ENCODE measurements at places on chromosomes 16 and 17.

GRCh38 chr17:81494626-81495377, 17.8 kb downstream of the ACTG1 start:
- DNase-seq, result no peak

DNA sequence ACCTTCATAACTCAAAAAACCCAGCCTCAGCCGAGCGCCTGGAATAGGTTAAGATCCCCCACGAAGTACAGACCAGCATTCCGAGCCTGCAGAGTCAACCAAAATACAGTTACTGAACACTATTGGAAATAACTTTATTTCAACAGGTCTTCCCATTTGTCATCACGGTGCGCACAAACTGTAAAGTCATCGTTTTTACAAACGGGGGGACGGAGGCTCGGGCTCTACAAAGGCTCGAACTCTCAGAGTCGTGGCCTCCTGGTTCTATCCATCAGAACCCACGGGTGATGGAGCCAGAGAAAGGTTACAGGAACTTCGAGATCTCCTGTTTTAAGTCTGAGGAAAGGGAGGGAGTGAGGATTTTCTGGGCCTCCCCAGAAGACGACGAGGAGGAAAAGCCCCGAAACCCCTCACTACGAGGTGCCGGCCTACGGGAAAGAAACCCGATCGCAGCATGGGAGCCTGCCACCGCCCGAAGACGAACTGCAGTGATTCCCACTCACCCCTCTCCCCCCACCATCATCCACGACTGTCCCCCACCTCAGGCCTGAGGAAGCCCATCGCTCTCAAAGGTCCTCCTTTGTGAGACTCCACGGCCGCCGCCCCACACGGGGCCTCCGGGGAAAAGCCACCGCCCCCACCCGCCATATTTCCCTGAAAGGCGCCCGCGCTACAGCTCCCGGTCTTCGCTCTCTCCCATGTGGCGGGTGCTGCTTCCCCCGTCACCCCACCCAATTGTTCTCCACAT, 917 bp downstream of the YWHAE start:
- DNase-seq, result no peak

DNA sequence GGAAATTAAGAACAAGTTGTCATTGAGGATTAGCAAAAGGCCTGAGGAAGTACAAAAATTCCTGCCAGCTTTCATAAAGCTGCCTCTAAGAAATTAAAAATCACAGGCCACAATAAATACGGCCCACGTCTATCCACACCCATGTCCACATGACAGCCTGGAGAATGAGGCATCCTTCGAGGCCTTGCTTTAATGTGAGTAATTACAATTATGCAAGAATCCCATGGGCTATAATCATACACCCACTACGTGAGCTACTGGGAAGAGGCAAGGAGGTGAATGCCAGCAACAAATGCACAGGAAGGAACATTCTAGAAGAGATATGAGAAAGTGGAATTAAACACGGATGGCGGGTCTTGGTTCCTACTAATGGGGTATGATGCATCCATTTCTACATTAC, 65.4 kb upstream of the ZFHX3 start:
- DNase-seq, result no peak

- no peak for DNase-seq
These were observed 8.0 kb upstream of the TEDC2 start for GRCh38 chr16:2451851-2452320.

DNA sequence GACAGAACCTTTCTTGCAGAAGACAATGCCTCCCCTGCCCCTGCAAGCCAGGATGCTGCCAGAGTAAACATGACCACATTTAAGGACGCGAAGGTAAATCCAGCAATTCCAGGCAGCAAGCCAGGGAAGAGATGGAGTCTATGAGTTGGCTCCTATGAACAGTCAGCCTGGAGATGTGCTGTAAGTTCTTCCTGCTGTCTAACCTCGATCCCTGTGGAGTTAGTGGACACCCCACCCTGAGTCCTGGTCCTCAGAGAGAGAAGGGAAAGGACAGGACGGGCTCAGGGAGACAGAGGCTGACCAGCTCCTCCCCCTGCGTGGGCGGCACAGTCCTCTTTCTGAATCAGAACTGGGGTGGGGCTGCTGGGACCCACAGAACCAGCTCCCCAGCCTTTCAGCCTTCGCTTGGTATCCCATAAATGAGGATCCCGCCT, 24.9 kb downstream of the CDC42EP4 start:
- DNase-seq, result no peak

GRCh38 chr17:7583253-7584109, at the start of gene MPDU1:
TSS of gene MPDU1 (plus strand) at chr17:7583852. CDS start at chr17:7583863, 11 bp downstream.
- peak; percentile 86 for DNase-seq

- no peak for DNase-seq
These were observed 11.7 kb downstream of the NSMCE1 start for GRCh38 chr16:27256861-27257260.

GRCh38 chr17:72715906-72716572, 376.4 kb downstream of the SLC39A11 start:
- DNase-seq, result no peak

DNA sequence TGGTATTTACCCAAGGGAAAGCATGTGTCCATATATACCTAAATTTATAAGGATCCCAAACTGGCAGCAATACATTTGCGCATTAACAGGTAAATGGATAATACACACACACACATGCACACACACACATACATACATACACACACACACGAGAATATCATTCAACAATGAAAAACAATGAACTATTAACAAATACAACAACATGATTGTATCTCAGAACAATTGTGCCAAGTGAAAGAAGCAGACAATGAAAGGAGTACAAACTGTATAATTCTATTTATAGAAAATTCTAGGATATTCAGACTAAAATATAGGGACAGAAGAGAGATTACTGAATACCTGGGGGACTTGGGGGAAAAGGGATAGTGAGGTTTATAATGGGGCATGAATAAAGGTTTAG, 323.0 kb downstream of the KCNJ2 start:
- DNase-seq, result no peak

DNA sequence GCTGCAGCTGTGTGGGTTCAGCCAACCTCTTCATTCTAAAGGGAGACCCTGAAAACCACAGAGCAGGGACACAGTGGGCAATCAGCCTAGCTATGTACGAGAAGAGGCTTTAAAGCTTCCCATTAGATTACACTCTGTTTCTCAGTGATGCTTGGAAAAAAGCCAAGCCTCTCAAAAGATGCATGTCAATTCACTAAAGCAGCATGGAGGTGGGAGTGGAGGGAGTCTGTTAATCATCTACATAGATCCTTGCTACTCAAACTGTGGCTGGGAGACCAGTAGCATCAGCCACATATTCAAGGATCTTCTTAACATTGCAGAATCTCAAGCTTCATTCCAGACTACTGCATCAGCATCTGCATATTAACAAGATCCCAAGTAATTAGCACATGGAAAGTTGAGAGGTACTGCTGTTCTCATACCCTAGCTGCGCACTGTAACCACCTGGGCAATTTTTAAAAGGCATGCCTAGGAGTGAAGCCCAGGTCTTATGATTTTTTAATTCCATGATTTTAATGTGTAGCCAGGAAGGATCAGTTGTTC, 305.9 kb downstream of the PMP22 start:
- DNase-seq, result no peak

- no peak for DNase-seq
These were observed 7.7 kb upstream of the ENGASE start for GRCh38 chr17:79066963-79067362.

GRCh38 chr17:75694536-75694935, 26.7 kb upstream of the ITGB4 start:
- DNase-seq, result no peak

GRCh38 chr17:41413353-41413957, 10.9 kb downstream of the KRT37 start:
- no peak for DNase-seq

GRCh38 chr17:76200354-76200753, 39.9 kb downstream of the RNF157 start:
- DNase-seq, result no peak

- DNase-seq, result no peak
These were observed 26.0 kb downstream of the KANSL1 start for GRCh38 chr17:46167267-46167666.

DNA sequence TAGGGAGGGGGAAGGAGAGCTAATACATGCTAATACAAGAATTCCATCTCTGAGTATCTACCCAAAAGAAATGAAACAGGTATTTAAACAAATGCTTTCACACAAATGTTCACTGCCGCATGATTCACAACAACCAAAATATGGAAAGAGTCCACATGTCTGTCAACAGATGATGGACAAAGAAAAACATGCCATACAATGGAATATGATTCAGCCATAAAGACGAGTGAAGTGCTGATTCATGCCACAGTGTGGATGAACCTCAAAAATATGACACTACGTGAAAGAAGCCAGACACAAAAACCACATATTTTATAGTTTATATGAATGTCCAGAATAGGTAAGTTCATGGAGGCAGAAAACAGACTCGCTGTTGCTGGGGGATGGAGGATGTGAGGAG, 321.4 kb downstream of the FOXL1 start:
- DNase-seq, result no peak

DNA sequence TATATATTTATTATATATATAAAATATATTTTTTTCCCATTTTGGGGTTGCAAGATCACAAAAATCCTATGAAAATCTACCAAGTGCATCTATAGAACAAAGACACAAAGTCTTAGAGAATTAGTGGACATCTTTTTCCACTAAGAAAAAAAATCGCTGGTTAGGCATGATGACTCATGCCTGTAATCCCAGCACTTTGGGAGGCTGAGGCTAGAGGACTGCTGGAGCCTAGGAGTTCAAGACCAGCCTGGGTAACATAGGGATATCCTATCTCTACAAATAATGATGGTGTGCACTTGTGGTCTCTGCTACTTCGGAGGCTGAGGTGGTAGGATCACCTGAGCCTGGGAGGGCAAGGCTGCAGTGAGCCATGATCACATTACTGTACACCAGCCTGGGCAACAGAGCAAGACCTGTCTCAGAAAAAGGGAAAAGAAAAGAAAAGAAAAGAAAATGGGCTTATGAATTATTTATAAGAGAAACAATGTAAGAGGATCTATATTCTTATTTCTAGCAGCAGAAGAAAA, 185.1 kb upstream of the PSMD7 start:
- DNase-seq, result no peak

DNA sequence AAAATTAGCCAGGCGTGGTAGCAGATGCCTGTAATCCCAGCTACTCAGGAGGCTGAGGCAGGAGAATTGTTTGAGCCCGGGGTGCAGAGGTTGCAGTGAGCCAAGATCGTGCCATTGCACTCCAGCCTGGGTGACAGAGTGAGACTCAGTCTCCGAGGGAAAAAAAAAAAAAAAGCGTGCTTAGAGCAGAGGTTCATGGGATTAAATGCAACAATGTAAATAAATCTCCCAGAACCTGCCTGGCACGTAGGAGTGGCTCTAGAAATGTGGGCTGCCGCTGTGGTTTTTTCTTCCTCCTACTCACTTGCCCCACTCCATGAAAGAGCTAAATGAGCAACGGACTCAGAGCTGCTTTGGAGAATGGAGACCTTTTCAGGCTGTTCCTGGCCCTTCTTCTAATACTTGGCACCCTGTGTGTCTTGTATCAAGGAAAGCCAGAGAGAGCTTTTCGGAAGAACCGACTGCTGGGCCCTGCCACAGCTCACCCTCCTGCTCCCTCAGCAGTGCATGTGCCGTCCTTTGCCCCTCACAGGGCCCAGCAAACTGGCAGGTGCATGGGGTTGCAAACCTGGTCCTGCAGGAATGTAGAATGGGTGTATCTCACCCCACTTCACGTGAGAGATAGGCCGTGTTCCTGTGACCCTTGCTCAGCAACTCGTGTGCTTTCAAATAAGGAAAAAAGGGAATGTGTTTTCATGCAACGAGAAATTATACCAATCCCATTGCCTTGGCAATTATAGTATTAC, 52.0 kb downstream of the LDHD start:
- DNase-seq, result no peak

DNA sequence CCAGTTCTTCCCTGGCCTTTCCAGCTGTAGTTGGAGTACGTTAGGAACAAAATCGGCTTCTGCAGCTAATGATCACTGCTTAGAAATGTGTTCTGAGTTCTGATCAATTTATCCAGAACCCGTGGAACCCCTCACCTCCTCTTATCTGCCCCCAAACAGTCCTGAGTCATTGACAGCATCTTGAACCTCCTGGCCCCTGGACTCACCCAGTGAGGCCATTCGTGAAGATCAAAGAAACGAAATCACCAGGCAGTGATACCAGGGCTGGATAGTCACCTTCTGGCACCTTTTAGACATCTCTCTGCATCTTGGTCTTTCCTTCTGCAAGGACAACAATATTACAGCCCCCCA, 17.0 kb upstream of the EXOC7 start:
- no peak for DNase-seq

GRCh38 chr17:4444782-4445473, 11.2 kb downstream of the SPNS3 start:
- peak; percentile 56 for DNase-seq

- DNase-seq, result no peak
These were observed 11.9 kb upstream of the TACO1 start for GRCh38 chr17:63588797-63589196.

- no peak for DNase-seq
These were observed 541 bp downstream of the CCL3 start for GRCh38 chr17:36089339-36089865.

- no peak for DNase-seq
These were observed 841 bp upstream of the RAB5C start for GRCh38 chr17:42155614-42156045.

DNA sequence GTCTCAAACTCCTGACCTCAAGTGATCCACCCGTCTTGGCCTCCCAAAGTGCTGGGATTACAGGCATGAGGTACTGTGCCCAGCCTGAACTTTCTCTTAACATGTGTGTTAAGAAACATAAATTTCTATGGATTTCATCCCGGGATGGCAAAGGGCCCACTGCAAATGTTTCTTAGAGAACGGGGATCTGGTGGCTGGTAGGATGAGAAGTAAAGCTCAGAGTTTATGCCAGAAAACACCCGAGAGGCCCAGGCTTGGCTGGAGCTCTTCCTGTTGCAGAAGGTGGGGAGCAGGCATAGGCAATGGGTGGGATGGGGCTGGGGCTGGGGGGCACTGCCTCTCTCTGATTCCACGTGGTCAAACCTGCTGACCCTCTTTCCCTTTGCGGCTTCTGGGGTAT, 5.6 kb upstream of the CARHSP1 start:
- DNase-seq, result no peak

GRCh38 chr16:88022076-88023042, 71.1 kb downstream of the BANP start:
- no peak for DNase-seq

DNA sequence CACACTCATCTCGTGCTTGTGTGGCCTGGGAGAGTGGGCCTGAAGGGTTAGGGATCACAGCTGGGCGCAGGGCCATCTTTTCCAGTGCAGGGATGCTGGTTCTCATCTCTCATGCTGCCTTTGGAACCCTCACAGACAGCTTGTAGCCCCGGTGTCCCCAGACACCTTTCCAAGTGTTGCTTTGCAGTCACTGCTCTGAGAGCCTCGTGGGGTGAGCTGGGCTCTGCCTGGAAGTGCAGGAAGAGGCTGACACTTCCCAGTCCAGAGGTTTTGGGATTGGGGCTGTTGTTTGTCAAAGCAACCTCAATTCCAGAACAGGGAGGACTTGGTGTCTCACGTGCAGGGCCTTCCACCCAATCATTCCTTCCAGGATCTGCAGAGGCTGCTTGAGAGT, 28.2 kb downstream of the TBX4 start:
- DNase-seq, result no peak

- no peak for DNase-seq
These were observed 35.8 kb upstream of the RCVRN start for GRCh38 chr17:9940841-9941240.

All from cerebellar nuclear complex (tissue), 1 donor.